ENCODE measurements at places on chromosomes 5 and 9. TPM values are rescaled to one million over a fixed set of nuclear protein-coding genes. Genes with fewer than 3 reads are reported as not detected.

The CDKN2A gene
- total RNA-seq: 25.8 TPM

The ZFP2 gene
- 2.2 TPM for total RNA-seq

The BRINP1 gene
- total RNA-seq: 0.49 TPM

GRCh38 chr5:44809215-44809955, 638 bp downstream of the MRPS30 start:
- peak overlapping the region; percentile 83 for H3K27ac ChIP-seq
- H3K27me3 ChIP-seq: no peaks in the 10 kb centered on the region
- H3K4me1 ChIP-seq: peaks cover 36% of the 10 kb centered on the region
- no peaks in the 10 kb centered on the region for H3K36me3 ChIP-seq
- no peak for DNase-seq
- peak overlapping the region; percentile 82 for H3K4me3 ChIP-seq

DNA sequence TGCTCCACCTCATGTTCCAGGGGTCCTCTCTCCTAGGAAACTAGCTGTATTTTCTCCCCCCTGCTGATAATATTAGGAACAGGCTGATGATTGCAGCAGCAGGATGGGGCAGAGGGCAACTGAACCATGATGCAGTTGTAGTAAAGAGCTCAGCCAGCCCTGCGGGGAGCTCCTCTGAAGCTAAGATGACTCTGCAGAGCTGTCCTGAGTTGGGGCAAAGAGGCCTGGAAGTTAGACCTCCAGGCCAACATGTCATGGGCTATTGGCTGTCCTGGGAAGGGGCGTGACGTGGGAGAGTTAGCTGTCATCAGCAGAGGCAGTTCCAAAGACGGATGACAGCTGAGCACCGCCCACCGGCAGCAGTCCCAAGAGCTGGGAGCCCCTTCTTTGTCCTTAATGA, 6.6 kb upstream of the FBP1 start:
- no peaks in the 10 kb centered on the region for H3K36me3 ChIP-seq
- H3K27me3 ChIP-seq: no peaks in the 10 kb centered on the region
- no peak overlapping the region for H3K4me3 ChIP-seq
- peaks cover 12% of the 10 kb centered on the region for H3K4me1 ChIP-seq
- DNase-seq: no peak
- H3K27ac ChIP-seq: no peak overlapping the region

- no peaks in the 10 kb centered on the region for H3K27me3 ChIP-seq
- no peak for DNase-seq
- peaks cover 11% of the 10 kb centered on the region for H3K4me1 ChIP-seq
Observed at GRCh38 chr5:150262502-150262901, 27.1 kb downstream of the CAMK2A start.

- H3K36me3 ChIP-seq: no peaks in the 10 kb centered on the region
- H3K27ac ChIP-seq: no peak overlapping the region
- no peaks in the 10 kb centered on the region for H3K27me3 ChIP-seq
Observed at GRCh38 chr9:93636667-93637066, 60.3 kb downstream of the PHF2 start.

- no peak overlapping the region for H3K27ac ChIP-seq
- no peak overlapping the region for H3K4me3 ChIP-seq
- H3K4me1 ChIP-seq: peaks cover 21% of the 10 kb centered on the region
- no peak for DNase-seq
- H3K27me3 ChIP-seq: no peaks in the 10 kb centered on the region
Observed at GRCh38 chr5:138605254-138605972, 30.2 kb upstream of the HSPA9 start.

DNA sequence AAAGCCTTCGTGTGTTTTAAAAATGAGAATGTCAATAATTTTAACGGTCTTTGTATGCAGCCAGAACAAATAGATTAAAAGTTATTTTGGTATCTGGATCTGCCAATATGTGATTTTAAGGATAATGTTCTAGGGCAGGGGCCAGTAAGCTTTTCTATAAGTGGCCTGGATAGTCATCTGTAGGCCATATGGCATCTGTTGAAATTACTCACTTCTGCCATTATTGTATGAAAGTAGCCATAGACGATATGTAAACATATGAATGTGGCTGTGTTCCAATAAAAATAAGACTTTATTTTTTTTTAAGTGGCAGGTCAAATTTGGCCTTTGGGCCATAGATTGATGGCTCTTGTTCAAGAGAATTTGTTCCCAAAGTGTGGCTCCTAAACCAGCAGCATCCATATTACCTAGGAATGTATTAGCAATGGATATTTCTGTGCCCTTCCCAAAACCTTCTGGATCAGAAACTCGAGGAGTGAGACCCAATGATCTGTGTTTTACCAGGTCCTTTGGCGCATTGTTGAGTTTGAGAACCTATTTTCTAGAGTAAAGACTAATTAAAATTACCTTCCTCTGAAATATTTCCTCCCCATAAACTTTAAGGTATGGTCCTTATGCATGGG, 55.9 kb downstream of the C6 start:
- no peak overlapping the region for H3K27ac ChIP-seq
- no peak for DNase-seq
- no peaks in the 10 kb centered on the region for H3K36me3 ChIP-seq
- H3K4me1 ChIP-seq: no peaks in the 10 kb centered on the region
- no peaks in the 10 kb centered on the region for H3K27me3 ChIP-seq
- no peak overlapping the region for H3K4me3 ChIP-seq
